M059J (cell line): ENCODE measurements at places on chromosomes 3 and 15.
A peak's percentile ranks its signal among the peaks of the same experiment; 100 is the strongest.

- peak; percentile 66 for DNase-seq
These were observed 214.9 kb upstream of the NR2F2 start for GRCh38 chr15:96115642-96116041.

DNA sequence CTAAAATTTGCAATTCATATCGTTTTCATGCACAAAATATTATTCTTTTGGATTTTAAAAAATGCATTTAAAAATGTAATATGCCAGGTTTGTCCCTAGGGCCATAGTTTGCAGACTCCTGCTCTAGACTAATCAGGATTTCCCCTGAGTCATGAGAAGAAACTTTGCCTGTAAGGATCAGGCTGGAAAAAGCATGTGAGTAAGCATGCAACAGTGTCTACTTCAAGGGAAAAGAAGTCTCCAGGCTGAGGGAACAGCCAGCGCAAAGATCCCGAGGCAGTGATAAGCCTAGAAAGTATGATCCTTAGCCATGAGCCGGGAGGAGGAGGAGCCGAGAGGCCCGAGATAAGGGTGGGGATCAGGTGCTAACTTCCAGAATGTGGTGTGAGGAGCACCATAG lies 382.8 kb upstream of the CFAP20DC start:
- DNase-seq = peak; percentile 63

GRCh38 chr3:10116138-10116460 lies 624 bp downstream of the BRK1 start:
- peak; percentile 61 for DNase-seq

DNA sequence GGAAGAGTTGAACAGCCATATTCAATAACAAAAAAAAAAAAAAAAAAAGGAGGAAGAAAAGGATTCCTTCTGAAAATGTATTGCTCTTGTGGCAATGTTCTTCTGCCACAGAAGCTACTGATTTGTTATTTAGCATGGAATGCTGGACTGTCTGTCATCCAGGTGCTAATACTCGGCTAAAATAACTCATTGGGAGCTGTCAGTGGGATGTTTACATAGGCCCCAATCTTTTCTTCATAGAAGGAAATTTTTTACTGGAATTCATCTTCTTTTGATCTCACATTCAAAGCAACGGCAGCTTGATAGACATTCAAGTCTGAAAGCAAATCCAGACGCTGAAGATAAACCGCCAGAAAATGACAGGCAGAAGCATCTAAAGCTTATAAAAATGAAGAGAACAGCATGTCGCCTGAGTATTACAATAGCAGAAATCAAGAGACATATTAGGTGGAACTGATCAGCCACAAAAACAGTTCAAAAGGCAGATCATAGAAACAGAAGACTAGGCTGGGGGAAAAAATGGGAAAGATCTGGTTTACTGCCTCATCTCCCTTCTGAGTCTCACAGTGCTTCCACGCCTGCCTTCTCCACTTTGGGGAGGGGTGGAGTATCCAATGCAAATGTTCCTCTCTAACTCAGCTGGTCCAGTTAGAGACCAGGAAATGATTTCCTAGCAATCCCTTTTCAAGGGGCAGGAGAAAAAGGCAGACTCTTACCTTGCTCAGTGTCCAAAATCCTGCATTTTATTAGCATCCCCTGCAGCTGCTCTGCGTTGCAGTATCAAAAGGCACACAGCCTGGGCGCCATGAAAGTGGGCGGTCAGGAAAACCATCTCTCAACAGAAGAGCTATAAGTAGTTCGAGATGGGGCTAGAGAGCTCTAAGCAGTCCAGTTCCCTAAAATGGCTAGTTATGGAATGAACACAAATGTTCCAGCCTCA lies 451.9 kb downstream of the FOXP1 start:
- DNase-seq = no peak

GRCh38 chr3:81521855-81522254 lies 239.6 kb downstream of the GBE1 start:
- no peak for DNase-seq

DNA sequence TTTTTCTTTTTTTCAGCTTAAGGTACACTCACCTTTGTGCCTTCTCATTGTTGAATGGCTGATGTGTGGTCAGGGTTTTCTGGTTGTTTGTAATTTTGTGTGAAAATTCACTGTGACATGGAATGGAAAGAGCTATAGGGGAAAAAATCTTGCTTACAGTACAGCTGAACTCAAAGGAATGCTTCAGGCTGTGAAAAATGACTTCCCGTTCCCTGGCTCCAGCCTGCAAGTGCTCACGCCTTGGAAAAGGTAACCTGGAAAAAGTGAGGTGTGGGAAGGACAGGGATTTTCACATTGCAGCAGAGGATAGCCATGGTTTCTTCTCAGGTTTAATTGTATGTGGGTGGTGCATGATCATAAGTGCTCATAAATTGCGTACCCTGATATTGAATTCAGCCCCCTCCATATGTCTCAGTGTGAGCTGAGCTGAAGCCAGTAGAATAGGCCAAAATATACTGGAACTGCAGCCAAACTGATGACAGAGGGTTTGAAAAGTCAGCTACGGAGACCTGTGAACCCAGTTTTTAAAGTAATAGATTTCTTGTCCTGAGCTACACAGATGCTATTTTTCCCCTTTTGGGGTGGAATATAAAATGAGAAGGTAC lies 228.7 kb upstream of the RASGRP1 start:
- peak; percentile 21 for DNase-seq

DNA sequence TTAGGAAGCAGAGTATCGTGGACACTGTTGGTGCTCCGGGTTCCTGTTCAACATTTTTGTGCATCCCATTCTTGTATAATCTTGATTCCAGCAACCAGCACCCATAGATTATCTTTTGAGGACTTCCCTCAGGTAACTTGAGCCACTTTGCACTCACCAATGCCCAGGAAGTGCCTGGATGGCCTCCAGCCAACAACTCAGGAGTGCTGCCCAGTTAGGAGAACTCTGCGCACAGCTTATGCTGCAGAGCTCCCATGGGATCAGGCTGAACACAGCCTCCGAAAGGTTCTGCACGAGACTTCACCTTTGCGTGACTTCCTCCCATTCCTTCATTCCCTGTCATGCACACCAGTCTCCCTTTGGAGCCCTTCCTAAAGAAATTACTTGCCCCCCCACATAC lies 64.3 kb upstream of the LRRN1 start:
- DNase-seq = no peak
